ENCODE measurements at places on chromosomes 6 and 20. TPM values are rescaled to one million over a fixed set of nuclear protein-coding genes. Genes with fewer than 3 reads are reported as not detected.

PAK5 gene
- 0.01 TPM for polyA plus RNA-seq

PGC gene
- not detected for polyA plus RNA-seq

ETV7 gene
- polyA plus RNA-seq = 0.25 TPM

BPIFB1 gene
- polyA plus RNA-seq = not detected

LY6G6C gene
- 2.4 TPM for polyA plus RNA-seq

ADGRF4 gene
- 30.2 TPM for polyA plus RNA-seq

LPA gene
- not detected for polyA plus RNA-seq

TINAG gene
- polyA plus RNA-seq = not detected

OPRL1 gene
- polyA plus RNA-seq = 0.25 TPM

JPH2 gene
- 2.5 TPM for polyA plus RNA-seq

SYNDIG1 gene
- polyA plus RNA-seq = 0.38 TPM

NTSR1 gene
- polyA plus RNA-seq = 0.55 TPM

CEP250 gene
- 5.8 TPM for polyA plus RNA-seq

CST7 gene
- not detected for polyA plus RNA-seq

TP53RK gene
- polyA plus RNA-seq = 15.9 TPM

MDFI gene
- 76.2 TPM for polyA plus RNA-seq

MLN gene
- not detected for polyA plus RNA-seq

ADTRP gene
- 12.7 TPM for polyA plus RNA-seq

TOMM34 gene
- 47.7 TPM for polyA plus RNA-seq

KCNK15 gene
- polyA plus RNA-seq = 0.03 TPM

EEF1E1 gene
- polyA plus RNA-seq = 58.1 TPM

PDSS2 gene
- polyA plus RNA-seq = 12.5 TPM

GATA5 gene
- polyA plus RNA-seq = not detected

HLA-DQA1 gene
- 0.70 TPM for polyA plus RNA-seq

CRISP3 gene
- not detected for polyA plus RNA-seq

PLEKHG1 gene
- 3.1 TPM for polyA plus RNA-seq

FHL5 gene
- polyA plus RNA-seq = not detected
